Stimulated activated CD8-positive, alpha-beta memory T cell treated with anti-CD3 and anti-CD28 coated beads, Interleukin-15, amount 100 ng/mL, for 4 hours (primary cell): ENCODE measurements at places on chromosomes 7 and 10.

DNA sequence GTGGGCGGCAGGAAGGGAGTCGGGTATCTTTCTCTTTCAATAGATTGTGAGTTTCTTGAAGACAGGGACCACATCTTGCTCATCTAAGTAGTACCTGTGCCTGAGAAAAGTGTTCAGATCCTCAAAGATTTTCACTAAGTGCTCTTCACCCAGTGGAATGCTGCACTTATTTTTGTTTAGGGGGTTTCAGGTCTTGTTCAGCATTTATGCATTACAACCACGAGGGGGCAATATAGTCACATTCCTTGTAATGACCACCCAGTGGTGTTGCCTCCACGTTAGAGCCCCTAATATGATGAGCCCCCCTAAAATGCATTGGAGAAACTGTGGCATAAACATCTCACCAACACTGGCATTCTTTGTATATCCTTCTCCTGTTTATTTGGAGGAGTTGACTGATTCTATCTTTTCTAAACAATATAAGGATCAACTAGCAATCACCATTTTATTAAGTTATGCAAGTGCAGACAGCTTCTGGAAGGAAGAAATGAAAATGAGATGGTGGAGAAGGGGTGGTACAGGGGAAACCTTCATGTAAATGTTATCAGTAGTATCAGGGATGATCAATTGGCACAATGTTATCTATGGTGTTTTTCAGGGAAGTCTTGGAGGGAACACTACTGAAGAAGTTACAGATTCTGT, 3.1 kb upstream of the PAPSS2 start:
- no peak for DNase-seq

GRCh38 chr10:68047554-68048327, 27.3 kb downstream of the HERC4 start:
- DNase-seq, result no peak

- no peak for DNase-seq
Measured at GRCh38 chr10:57696641-57697040, 571.1 kb downstream of the IPMK start.

GRCh38 chr10:43258562-43259212, 8.2 kb downstream of the RASGEF1A start:
- DNase-seq, result no peak

DNA sequence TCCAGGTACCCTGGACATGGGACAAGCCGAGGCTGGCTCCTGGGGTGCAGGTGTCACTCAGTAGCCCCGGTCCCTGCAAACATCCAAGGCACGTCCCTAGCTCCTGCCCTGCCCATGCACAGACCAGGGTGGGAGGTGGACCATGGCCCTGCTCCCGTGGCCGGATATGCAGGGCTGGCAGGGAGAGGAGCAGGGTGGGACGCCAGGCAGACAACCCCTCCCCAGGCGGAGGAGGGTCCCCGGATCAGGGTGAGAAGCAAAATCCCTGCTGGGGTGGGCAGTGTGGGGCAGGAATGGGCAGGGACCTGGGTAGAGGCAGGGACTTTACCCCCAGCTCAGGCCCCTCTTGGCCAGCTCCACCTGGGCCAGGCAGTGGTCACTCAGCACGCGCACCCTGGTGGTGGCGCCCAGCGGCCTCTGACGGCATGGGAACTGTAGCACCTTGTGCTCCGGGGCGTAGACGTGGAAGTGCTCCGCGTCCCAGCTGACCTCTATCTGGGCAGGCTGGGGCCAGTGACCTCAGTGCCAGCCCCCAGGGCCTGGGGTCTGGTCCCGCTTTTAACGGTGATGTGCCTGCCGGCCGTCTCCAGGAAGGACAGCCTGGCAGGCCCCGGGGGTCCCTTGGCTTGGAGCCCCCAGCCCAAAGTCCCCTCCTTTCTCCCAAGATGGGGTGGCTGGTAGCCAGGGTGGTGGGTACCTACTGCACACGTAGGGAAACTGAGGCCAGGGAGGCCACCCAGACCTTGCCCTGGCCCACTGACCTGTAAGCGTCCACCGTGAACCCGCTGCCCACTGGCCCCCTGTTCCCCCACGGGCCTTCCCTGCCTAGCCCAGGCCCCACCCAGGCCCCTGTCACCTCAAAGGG, 1.2 kb downstream of the GRIFIN start:
- DNase-seq, result no peak

- DNase-seq, result no peak
Measured at GRCh38 chr7:44377681-44378421, 52.5 kb upstream of the CAMK2B start.

DNA sequence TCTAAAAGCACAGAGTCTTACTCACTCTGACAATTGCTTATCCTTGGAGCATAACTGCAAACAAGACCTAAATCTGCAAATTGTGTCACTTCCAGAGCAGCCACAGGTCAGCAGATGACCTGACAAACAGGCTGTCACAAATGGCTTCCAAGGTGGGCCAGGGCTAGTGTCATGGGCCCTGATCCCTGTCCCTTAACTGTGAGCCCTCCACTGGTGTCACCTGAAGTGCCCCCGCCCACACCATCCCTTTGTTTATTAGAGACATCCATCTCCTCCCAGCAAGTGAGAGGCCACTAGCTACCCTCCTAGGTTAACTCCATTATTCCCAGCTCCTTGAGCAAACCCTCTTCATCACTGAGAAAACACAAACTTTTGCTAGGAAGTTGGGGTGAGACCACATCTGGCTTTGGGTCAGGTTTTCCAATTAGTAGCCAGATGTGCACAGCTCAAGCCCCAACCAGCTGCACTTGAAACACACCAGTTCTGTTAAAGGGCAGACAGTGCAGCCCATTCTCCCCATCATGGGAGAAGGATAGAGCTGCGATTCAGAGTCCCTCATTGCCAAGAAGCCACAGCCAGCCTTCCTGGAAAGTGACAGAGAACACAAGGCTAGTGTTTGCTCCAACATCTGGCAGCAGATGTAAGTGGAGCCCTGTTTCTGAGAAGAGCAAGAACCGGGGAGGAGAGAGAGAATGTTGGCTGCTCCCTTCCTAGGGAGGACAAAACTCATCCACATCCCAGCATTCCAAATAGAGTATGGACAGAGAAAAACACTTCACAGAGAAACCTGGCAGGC, 75.7 kb upstream of the NANOS1 start:
- no peak for DNase-seq

DNA sequence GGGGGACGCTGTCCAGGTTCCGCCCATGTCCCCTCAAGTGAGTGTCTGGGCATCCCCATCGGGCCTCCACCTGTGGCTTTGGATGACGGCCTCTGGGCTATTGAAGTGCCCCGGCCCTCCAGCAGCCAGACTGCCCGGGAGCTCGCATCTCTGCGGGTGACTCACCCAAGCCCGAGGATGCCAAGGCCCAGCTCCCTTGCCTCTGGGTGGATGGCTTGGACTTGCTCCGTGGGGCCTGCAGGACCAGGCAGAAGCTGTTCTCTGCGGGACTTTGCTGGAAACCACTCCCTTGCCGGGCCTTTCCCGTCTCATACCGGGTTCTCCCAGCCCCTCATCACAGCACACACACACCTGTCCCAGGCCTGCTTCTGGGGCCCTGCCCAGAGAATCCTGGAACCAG, 22.4 kb downstream of the DPYSL4 start:
- no peak for DNase-seq

DNA sequence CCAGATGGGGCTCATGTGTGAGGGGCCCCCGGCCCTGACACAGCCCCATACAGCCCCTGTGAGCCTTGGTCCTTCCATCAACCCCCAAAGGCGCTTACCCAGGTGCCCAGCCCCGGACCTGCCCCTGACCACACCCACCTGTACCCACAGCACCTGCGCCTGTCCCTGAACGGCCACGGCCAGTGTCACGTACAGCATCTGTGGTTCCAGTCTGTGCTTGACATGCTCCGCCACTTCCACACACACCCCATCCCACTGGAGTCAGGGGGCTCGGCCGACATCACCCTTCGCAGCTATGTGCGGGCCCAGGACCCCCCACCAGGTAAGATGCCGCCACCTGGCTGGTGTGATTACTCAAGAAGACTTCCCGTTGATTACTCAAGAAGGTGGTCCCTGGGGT, 33.5 kb downstream of the SH2B2 start:
- DNase-seq, result no peak

DNA sequence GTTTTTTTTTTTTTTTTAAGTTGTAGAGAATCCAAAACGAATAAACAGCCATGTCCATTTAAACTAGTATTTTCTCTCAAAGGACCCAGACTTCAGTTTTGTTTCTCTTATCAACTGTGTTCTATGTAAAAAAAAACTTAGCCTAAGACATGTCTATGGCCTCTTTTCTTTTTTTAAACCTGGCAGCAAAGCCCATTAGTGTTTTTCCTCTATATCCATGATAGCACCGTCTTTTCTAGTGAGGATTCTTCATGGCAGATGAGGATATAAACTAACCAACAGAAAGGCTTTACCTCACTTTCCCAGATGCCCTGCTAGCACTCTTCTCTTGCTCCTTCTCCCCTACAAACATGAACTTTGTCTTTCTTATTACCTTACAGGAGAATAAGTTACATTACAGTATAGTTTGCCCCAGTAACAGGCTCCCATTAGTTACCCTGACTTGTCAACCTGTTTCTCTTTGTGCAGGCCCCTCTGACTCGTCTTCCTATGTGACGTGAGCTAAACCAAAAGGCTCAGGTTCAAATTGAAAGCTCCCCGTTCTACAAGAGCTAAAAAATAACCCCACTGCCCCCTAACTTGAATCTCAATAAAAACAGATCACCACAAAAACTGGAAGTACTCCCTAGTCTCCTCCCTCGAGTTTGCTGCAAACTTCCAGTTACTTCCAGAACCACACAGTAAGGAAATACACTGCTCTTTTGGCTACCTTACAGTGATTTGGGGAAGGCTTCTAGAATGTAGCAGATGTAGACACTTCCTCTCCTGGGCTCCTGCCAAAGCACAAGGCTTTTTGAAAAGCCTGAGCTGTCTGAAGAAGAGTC, 20.1 kb downstream of the P4HA1 start:
- DNase-seq, result no peak

- no peak for DNase-seq
Measured at GRCh38 chr10:48477141-48477540, 127.7 kb downstream of the ARHGAP22 start.

DNA sequence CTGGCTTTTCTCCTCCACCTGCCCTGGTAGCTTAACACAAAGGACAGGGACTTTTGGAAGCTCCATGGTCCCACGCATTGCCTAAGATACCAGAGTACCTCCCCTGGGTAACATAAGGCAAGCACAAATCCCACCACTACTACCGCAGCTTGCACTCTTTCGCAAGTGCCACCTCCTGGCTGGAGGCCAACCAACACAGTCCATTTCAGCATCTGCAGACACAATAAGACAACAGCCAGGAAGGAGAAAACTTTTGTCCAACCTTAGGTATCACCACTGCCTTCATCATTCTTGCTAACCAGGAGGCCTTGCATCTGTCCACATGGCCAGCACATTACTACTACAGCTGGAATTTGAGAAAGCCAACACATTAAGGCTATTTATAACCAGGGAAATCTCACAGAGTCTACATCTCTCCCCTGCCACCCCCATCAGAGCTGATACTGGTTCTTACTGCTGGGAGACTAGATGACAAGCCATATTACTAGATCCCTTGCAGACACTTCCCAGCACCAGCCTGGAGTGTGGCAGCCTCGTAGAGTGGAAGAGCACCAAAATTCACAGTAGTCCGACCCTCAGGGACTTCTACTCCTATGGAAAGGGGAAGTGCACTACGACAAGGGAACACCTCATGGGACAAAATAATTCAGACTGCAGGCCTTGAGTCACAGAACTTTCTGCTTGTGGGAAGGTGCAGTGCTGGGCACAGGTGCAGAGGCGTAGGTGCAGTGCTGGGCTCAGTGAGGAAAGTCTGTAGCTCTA, 39.8 kb upstream of the CDK13 start:
- no peak for DNase-seq

DNA sequence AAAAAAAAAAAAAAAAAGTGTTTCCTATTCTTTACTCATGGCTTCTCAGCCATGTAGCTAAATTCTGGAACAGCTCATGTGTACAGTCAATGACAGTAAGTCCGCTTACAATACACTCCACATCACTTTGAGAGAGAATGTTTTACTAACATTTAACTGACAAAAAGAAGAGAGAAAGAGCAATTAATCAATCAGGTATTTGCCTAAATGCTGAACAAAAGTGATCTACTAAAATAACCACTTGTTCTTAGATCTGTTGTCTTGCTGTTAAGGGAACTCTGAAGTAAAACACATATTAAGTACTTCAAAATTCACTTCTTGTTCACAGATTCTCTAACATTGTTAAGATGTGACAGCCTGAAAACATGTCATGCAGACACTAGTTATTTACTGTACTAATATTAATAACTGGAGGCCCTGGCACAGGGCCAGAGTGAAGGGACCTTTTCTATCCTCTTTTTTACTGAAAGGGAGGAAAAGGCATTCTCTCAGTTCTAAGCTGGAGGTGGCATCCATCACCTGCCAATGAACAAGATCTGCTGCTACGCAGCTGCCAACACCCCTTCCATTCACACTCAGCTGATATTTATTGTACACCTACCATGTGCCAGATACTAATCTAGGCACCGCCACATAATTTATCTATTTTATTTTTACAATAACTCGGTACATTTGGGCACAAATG, 72.6 kb downstream of the AHR start:
- DNase-seq, result no peak

- DNase-seq, result no peak
Measured at GRCh38 chr10:129385600-129385999, 81.4 kb upstream of the MGMT start.

DNA sequence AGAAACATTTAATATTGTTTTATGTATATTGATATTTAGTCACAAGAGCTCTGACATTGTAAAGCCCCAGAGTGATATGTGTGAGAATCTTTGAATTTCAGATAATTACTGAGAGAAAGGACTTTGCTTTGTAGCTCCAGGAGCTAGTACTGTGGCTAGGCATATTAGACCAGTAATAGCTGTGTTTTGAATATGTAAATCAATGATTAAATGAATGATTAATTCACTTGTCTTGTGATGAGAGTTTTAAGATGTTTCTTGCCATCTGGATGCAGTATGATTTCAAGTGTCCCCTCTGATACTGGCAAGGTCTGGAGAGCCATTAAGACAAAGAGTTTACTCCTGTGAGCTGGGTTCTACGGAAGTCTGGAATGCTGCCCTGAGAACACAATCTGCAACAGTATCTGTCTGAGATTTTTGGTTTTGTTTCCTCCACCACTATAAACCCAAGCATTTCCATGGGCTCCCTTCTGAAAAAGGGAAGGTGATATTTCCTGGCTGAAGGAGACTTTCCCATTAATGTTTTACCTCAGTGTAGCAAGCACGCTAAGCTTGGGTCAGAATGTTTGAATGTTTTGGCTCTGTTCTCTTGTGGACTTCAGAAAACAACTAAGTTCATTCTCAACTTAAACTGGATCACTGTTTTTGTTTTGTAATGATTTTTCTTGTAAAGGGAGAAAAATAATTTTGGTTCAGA, 61.3 kb upstream of the BICC1 start:
- DNase-seq, result no peak
